ENCODE measurements at places on chromosomes 2 and 18.

- DNase-seq: no peak
These were observed 642.0 kb upstream of the FSHR start for GRCh38 chr2:49796266-49796665.

GRCh38 chr2:207135340-207135739 is 30.4 kb downstream of the KLF7 start:
- DNase-seq: no peak

DNA sequence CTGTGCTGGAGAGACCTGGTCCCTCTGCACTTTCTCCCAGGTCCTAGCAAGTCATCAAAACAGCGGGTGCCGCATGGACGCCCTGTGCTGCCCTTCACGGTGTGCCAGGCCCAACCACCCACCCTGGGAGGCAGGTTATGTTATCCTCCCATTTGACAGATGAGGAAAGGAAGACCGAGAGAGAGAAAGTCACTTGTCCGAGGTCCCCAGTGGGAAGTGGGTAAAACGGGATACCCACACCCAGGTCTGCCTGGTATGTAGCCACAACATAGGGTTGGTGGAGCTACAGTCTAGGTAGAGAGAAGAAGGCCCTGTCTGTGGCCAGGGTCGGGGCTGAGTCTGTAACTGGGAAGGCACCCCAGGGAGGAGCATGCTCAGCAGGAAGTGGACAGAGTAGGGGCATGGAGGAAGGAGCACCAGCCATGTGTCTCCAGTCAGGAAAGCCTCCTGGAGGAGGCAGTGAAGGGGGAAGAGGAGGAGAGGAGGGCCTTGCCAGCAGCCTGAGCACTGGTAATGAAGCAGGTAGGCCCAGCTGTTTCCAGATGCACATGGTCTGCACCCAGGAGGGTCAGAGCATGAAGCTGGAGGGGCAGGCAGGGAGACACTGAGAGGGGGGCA is 98.4 kb downstream of the ZFP36L2 start:
- no peak for DNase-seq

DNA sequence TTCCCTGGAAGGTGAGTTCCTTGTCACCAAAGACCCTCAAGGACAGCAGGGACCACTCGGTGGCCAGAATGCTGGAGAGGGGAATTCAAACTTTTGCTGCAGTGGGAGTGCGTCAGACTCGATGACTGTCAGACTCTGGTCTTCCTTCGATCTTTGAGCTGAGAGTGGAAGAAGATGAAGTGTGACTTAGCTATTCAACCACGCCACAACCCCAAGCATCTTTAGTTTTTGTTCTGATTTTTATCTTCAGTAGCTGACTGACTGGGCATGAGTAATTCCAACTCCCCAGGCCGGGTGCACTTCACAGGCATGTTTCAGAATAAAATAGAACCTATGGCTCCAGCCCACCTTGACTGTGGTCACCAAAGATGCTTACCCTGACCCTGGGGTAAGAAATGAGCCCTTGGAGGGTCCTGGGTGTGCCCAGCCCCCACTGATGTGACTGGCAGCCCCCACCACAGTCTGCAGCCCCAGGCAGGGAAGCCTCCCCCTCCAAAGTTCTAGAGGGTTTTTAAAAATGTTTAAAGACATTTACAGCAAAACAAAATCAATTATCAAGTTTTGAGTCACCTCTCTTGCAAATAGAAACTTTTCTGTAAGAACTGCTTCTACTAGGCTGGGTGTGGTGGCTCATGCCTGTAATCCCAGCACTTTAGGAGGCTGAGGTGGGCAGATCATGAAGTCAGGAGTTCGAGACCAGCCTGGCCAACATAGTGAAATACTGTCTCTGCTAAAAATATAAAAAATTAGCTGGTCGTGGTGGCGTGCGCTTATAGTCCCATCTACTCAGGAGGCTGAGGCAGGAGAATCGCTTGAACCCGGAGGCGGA is 24.9 kb upstream of the YWHAQ start:
- DNase-seq: peak; percentile 55

GRCh38 chr2:157746234-157746950 is 117.7 kb upstream of the ACVR1C start:
- DNase-seq: no peak

DNA sequence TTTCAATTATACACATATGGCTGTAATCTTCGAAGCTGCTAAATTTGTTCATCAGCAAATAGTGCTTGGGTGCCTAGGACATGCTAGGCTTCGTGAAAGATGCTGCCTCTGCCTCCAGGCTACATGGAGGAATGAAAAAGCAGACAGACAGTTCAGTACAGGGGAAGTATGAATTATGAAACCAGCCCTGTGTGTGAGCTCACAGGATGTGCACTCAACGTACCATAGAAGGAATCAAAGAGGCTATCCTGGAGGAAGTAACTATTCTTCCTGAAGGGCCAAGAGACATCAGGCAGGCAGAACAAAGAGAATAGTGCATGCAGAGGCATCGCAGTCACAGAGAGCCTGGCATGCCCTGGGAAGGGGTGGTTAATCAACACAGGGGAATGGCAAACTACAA is 61.4 kb downstream of the DYM start:
- DNase-seq: peak; percentile 22

- DNase-seq: no peak
These were observed 96.6 kb downstream of the PLB1 start for GRCh38 chr2:28592481-28592880.

DNA sequence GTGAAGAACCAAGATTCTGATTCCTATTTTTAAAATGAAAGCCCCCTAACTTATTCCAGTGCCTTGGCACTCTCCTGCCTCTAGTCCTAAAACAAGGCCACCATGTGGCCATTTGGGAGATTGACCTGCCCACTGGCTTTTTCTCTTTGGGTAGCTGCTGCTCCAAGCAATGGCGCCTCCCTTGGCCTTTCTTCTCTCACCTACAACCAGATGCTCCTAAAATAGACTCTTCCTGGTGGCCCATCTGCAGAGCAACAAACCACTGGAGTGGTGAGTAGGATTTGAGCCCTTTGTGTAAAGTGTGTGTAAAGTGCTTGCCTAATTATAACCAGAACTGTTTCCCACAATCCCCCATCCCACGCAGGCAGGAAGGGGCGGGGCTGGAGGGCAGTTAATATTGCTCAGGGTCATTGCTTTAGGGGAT is 114.2 kb downstream of the FHOD3 start:
- DNase-seq: no peak

DNA sequence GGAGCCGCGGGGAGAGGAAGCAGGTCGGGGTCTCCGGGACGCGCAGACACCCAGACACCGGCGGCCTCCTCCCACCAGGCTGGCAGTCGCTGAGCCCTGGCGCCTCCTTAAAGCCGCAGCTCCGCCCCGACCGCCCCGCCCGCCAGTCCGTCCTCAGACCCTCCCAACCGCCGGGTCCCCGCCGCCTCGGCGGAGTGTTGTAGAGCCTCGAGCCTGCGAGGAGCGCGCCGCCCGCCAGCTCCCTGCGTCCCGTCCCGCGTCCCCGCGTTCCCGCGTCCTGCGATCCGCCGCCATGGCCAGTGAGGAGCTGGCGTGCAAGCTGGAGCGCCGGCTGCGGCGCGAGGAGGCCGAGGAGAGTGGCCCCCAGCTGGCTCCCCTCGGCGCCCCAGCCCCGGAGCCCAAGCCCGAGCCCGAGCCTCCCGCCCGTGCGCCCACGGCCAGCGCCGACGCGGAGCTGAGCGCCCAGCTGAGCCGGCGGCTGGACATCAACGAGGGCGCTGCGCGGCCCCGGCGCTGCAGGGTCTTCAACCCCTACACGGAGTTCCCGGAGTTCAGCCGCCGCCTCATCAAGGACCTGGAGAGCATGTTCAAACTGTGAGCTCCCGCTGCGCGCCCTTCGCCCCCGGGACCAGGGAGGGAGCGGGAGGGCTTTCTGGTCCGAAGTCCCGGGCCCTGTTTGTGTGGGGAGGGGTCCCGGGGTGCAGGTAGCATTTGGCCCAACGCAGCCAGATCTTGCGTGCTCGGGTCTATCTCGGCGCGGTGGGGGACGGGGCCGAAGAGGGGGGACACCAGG is at the start of gene EFHD1:
EFHD1 (plus strand) TSS at position 192 of the 793 bp plus-strand sequence; CDS start at position 293, 101 bp downstream.
- peak; percentile 72 for DNase-seq

GRCh38 chr2:88350331-88351248 is 101.9 kb downstream of the FOXI3 start:
- peak; percentile 80 for DNase-seq

- DNase-seq: no peak
These were observed 142.7 kb upstream of the ST6GAL2 start for GRCh38 chr2:107028661-107029060.

DNA sequence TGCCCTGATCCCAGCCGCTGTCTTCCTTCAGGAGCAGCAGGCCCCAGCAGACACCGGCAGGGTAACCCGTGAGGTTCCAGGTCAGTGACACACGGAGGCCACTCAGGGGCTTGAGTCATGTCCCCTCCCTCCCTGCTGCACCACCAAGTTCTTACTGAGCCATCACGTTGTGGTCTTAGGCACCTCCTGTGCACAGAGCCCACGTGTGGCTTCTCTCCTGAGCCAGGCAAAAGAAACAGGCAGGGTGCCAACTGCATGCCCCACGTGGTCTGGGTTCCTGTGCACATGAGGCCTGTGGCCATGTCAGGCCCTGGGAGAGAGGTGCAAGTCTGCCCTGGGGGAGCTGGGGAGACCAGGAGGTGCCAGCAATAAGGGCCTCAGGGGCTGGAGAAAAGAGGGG is 264.8 kb downstream of the KLHL29 start:
- no peak for DNase-seq

GRCh38 chr2:38483776-38484501 is 106.9 kb upstream of the ATL2 start:
- no peak for DNase-seq

DNA sequence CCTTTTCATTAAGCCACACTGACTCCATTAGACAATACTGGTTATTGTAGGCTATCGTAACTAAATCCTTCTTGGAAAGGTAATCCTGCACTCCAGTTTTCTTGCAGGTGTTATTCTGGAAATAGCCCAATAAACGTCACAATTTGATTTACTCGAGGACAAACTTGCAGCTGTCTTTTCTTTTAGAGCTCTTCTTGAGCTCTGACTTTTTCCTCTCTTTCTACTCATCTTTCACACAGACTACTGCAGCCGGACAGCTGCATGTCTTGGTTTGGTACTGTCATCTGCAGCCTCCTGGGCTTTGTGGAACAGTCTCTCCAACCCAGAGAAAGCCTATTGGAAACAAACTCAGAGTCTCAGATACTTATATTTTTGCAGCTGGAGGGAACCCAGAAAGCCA is 23.0 kb upstream of the MSGN1 start:
- DNase-seq: no peak

DNA sequence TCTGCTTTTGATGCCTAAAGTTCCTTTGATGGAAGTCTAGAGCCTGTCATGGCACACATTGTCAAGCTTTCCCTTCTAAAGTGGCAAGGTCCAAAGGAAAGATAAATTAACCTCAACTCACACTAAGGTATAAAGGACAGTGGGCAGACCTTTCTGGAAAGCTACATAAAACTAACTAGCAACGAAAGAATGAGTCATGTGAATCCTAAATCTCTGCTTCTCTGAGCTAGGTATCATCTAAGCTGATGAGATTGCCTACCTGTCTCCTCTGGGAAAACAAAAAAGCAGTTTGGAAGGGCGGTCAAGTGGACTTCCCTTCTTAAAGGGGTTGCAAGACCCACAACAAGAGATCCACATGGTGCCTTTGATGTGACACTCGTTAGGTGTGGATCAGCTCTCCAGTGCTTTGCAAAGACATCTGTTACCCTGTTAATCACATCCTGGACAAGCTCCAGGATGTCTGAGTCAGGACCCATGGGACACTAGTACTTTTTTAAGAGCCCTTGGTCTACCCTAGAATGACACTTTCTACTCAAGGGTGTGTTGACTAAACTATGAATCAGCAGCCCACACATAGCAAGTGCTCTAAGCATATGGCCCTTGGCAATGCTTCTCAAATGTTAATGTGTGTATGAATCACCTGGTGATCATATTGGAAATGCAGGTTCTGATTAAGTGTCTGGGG is 173.5 kb downstream of the ALK start:
- DNase-seq: no peak

DNA sequence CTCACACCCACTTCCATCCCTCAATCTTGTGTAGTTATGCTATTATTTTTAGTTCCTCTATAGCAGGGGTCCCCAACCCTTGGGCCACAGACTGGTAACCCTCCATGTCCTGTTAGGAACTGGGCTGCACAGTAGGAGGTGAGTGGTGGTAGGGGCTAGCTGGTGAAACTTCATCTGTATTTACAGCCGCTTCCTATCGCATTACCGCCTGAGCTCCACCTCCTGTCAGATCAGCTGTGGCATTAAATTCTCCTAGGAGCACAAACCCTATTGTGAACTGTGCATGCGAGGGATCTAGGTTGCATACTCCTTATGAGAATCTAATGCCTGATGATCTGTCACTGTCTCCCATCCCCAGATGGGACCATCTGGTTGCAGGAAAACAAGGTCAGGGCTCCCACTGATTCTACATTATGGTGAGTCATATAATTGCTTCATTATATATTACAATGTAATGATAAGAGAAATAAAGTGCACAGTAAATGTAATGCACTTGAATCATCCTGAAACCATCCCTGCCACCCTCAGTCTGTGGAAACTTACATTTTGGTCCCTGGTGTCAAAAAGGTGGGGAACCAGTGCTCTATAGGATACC is 1.6 kb upstream of the RAB11FIP5 start:
- no peak for DNase-seq

DNA sequence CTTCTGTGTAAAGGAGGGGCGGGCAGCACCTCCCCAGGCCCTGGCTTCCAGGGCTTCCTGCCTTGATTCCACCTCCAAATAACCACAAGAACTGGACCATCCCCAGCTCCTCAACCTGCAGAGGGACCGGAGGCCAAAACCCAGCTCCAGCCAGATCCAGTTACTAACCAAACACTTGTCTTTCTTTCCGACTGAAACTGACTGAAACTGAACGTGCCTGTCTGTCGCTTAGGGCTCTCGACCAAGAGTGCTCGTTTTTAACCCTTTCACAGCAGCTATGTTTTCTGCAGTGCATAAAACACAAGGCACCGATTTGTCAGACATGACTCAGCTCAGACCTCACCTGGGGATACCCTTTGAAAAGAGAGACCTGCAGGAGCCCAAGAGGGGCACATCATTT is 249.9 kb upstream of the SIX2 start:
- DNase-seq: no peak

All from GM13976 (cell line).